ENCODE measurements at places on chromosomes 7 and 10. TPM values are rescaled to one million over a fixed set of nuclear protein-coding genes. Genes with fewer than 3 reads are reported as not detected.
A peak's percentile ranks its signal among the peaks of the same experiment; 100 is the strongest.

NOS3 gene
- total RNA-seq: 12.5 TPM

NPC1L1 gene
- 0.11 TPM for total RNA-seq

CDK13 gene
- total RNA-seq: 62.7 TPM

OR2A42 gene
- total RNA-seq: not detected

ACBD7 gene
- total RNA-seq: 1.8 TPM

CDK14 gene
- total RNA-seq: 1.2 TPM

CASTOR2 gene
- total RNA-seq: 2.6 TPM

ADARB2 gene
- 0.28 TPM for total RNA-seq

MRLN gene
- not detected for total RNA-seq

SDHAF3 gene
- 20.8 TPM for total RNA-seq

PRSS1 gene
- not detected for total RNA-seq

SPACDR gene
- total RNA-seq: 5.9 TPM

KNDC1 gene
- total RNA-seq: 0.40 TPM

DNA sequence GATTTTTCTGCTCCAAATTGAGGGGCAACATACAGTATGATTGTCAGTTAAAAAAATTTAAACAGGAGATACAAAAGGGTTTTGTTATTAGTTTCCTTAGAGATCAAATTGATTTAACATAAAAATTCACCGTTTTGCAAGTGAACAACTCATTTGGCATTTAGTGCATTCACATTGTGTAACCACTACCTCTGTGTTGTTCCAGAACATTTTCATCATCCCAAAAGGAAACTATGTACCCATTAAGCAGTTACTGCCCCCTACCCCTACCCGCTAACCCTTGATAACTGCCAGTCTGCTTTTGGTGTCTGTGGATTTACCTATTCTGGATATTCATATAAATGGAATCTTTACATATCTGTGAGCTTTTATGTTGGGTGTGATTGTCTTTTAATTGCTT, 3.1 kb downstream of the ZRANB1 start:
- H3K27ac ChIP-seq: no peak overlapping the region
- no peak for DNase-seq
- H3K27me3 ChIP-seq: no peaks in the 10 kb centered on the region
- no peak overlapping the region for H3K4me3 ChIP-seq
- peaks cover 13% of the 10 kb centered on the region for H3K4me1 ChIP-seq

- no peaks in the 10 kb centered on the region for H3K4me1 ChIP-seq
- H3K27ac ChIP-seq: no peak overlapping the region
- peaks cover 38% of the 10 kb centered on the region for H3K27me3 ChIP-seq
These were observed 6.8 kb upstream of the HECW1 start for GRCh38 chr7:43105521-43106120.

DNA sequence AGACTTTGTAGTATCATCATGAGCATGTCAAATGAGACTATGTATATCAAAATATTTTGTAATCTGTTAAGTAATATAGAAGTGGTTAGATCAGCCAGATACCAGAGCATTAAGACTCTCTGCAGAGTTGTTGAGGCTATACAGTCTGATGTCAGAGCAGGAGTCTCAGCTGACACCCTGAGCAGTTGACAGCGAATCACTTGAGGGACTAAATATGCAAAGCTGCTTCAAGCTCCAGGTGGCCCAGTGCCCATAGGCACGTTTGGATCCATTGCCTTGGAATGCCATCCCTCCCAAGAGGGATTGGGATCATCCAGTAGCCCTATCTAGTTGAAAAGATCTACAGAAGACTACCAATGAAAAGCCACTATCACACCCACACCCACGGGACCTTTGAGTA, 210.2 kb downstream of the TAX1BP1 start:
- no peak overlapping the region for H3K4me3 ChIP-seq
- no peaks in the 10 kb centered on the region for H3K27me3 ChIP-seq
- peaks cover 9% of the 10 kb centered on the region for H3K4me1 ChIP-seq
- no peak for DNase-seq
- H3K36me3 ChIP-seq: no peaks in the 10 kb centered on the region
- no peak overlapping the region for H3K27ac ChIP-seq

GRCh38 chr10:79181227-79181626, 112.5 kb downstream of the ZMIZ1 start:
- H3K27ac ChIP-seq: no peak overlapping the region
- H3K4me3 ChIP-seq: no peak overlapping the region
- H3K4me1 ChIP-seq: no peaks in the 10 kb centered on the region
- H3K36me3 ChIP-seq: no peaks in the 10 kb centered on the region
- no peak for DNase-seq

DNA sequence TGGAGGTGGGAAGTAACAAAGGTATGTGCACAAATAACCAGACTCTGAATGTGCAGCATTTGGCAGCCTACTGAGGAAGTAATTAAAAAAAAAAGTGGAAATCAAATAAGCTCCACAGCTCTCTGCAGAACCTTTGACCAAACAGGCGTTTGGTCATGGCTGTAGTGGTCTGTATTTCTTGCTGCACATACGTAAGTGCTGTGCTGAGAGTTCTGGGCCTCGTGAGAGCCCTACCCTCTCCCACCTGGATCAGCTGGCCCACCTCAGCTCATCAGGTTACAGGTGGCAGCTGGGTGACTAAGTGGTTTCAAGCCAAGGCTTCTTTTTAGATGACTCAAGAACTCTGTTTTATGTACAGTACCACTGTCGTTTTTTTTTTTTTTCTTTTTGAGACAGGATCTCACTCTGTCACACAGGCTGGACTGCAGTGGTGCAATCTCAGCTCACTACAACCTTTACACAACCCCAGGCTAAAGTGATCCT, 178.2 kb upstream of the KLF6 start:
- peak overlapping the region; percentile 84 for H3K4me3 ChIP-seq
- peak overlapping the region; percentile 84 for H3K27ac ChIP-seq
- H3K27me3 ChIP-seq: no peaks in the 10 kb centered on the region
- no peak for DNase-seq
- peaks cover 49% of the 10 kb centered on the region for H3K36me3 ChIP-seq
- peaks cover 64% of the 10 kb centered on the region for H3K4me1 ChIP-seq

GRCh38 chr7:102976493-102976892, 63.7 kb downstream of the LRRC17 start:
- H3K4me1 ChIP-seq: no peaks in the 10 kb centered on the region
- no peak for DNase-seq
- no peaks in the 10 kb centered on the region for H3K27me3 ChIP-seq
- H3K4me3 ChIP-seq: no peak overlapping the region
- no peaks in the 10 kb centered on the region for H3K36me3 ChIP-seq
- no peak overlapping the region for H3K27ac ChIP-seq

GRCh38 chr10:125225051-125225450, 64.7 kb upstream of the CTBP2 start:
- H3K27ac ChIP-seq: no peak overlapping the region
- no peak overlapping the region for H3K4me3 ChIP-seq
- no peak for DNase-seq
- H3K27me3 ChIP-seq: peaks cover 2% of the 10 kb centered on the region
- H3K36me3 ChIP-seq: no peaks in the 10 kb centered on the region
- no peaks in the 10 kb centered on the region for H3K4me1 ChIP-seq

DNA sequence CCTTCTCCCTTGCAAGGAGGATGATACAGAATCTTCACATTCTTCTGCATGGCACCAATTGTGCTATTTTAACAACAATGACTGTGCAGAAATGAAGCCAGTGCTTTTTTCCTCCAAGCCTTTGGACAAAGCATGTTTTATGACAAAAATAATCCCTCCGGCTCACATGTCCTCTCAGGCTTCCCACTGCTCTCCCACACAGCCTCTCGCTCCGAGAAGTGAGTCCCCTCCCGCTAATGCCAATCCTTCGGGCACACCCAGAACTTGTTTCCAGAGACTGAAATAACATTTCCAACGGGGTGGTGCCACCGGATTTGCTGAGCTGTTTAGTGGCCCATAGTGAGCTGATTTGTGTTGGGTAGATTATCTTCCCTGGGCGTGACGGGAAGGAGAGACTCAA, 35.8 kb downstream of the RBM17 start:
- no peak for DNase-seq
- peaks cover 20% of the 10 kb centered on the region for H3K4me1 ChIP-seq
- peaks cover 4% of the 10 kb centered on the region for H3K27me3 ChIP-seq
- H3K27ac ChIP-seq: no peak overlapping the region

GRCh38 chr7:1999278-1999984, 233.3 kb downstream of the MAD1L1 start:
- H3K27me3 ChIP-seq: no peaks in the 10 kb centered on the region
- no peaks in the 10 kb centered on the region for H3K36me3 ChIP-seq
- H3K4me3 ChIP-seq: no peak overlapping the region

DNA sequence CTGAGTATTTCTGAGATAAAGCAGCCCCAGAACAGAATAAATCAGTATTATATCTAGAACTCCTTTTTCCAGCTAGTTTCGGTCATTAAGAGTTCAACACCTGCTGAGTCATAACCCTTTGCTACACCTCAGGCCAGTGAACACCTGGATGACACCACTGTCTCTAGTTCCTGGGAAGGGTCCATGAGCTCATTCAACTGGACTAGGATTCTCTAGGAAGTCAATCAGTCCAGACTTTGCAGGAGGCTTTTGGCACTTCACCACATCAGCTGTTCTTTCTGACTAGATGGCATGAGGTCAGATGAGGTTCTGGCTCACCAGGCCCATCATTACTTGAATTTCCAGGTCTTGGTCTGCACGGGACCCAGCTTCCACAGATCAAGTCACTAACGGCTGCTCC, 11.7 kb downstream of the SLC39A12 start:
- H3K27me3 ChIP-seq: no peaks in the 10 kb centered on the region
- no peaks in the 10 kb centered on the region for H3K4me1 ChIP-seq
- no peaks in the 10 kb centered on the region for H3K36me3 ChIP-seq

- no peak overlapping the region for H3K27ac ChIP-seq
- no peaks in the 10 kb centered on the region for H3K36me3 ChIP-seq
- no peak for DNase-seq
- H3K4me3 ChIP-seq: no peak overlapping the region
- no peaks in the 10 kb centered on the region for H3K27me3 ChIP-seq
These were observed 160.7 kb downstream of the MALRD1 start for GRCh38 chr10:19209319-19209718.

DNA sequence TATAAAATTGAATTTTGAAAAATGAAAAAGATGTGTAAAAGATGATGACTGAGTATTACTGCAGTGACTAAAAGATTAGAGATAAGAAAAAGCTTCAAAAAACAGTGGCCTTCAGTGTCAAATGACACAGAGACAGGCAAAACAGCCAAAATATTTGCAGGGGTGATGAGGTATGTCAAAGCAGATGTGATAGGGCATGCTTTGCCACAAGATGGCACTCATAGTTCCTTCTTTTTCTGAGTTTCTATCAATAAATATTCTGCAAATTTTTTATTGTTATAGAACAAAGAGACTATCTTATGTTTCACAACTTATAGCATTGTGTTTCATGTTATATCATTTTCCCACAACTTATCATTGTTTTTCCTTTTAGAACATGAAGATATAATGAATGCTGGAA, 344.1 kb upstream of the HPS1 start:
- no peaks in the 10 kb centered on the region for H3K27me3 ChIP-seq
- H3K4me1 ChIP-seq: no peaks in the 10 kb centered on the region
- no peak overlapping the region for H3K27ac ChIP-seq
- no peak for DNase-seq
- H3K4me3 ChIP-seq: no peak overlapping the region

GRCh38 chr10:42939685-42940366, 137.0 kb upstream of the RET start:
- no peak for DNase-seq
- H3K4me1 ChIP-seq: no peaks in the 10 kb centered on the region
- no peaks in the 10 kb centered on the region for H3K36me3 ChIP-seq
